NCI-H1105 treated with DMSO at 0.1 percent for 48 hours (cell line): ENCODE measurements at places on chromosomes 4 and X.

DNA sequence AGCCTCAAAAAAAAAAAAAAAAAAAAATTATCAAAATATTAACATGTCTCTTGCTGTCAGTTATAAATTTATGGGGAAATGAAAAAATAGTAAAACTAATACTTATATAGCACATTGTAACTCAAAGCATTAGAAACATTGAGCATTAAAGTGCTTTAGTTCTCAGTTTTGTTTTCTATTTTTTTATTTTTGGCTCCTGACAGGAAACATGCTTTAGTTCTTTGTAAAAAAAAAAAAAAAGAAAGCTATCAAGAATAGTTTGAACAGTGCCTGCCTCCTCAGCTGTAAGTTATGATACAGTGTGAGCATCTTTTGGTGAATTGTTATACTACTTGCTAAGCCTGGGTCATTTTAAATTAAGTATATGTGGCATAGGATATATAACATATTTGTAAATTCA, 5.1 kb upstream of the CENPC start:
- no peak for DNase-seq

GRCh38 chr4:175758050-175759024, 53.7 kb downstream of the GPM6A start:
- no peak for DNase-seq

DNA sequence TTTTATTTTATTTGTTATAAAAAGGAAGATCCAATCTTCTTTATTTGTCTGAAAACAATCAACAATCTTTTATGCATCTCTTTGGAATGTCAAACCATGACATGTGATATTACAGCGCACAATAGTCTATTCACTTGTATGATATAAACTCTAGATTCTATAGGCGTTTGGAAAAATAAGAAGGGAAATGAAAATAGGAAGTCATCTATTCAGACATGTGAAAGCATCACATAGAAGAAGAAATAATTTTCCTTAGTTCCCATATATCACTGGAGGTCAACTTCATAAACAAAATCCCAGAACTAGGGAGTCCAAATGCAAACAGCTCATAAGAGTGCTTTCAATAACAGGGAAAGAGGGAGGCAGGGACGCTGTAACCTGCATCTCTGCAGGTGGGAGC, 139.5 kb upstream of the RASGEF1B start:
- no peak for DNase-seq

- DNase-seq: no peak
Observed at GRCh38 chrX:104351173-104351769, 96.5 kb upstream of the ESX1 start.

DNA sequence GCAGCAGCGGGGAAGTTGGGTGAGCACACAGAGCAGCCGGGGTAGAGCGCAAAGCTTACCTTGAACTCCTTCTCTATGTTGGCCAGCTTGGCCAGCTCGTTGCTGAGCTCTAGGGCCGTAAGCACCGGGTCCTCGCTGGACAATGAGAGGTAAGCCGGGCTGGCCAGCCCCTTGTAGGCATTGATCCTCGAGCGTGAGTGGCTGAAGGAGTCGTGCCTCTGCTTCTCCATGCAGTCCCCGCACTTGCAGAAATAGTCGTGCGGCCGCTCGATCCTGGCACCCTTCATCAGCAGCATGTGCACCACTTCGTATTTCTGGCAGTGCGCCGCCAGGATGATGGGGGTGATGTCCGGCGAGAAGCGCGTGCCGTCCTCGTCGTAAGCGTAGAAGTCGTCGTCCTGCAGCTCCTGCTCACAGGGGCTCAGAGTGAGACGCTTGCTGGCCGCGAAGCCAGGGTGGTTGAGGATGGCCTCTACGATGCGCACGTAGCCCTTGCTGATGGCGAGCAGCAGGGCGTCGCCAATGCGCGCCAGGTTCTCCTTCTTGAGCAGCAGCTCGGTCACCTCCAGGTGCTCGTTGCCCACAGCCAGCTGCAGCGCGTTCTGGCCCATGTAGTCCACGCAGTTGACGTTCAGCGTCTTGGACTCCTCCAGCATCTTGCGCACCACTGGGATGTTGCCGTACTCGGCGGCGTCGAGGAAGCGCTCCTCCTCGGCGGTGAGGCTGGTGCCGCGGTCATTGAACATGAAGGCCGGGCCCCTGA, 19.5 kb downstream of the TRPC3 start:
- no peak for DNase-seq

DNA sequence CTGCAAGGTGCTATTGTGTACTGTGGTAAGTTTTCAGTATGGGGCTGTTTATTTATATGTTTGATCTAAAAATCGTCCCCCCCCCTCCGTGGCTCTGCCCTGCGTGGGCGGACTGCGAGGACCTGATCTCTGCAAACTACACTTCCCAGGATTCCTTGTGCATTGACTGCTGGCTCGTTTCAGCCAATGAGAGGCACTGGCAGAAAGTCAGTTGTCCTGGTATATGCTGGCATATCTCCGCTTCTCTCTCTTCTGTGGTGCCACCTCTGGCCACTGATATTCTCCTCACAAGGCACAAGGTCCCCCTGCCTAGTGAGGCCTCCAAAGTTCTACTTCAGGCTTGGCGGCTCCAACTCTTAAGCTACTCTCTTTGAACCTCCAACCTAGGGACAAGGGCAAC, 168.8 kb upstream of the ZFP42 start:
- no peak for DNase-seq

GRCh38 chr4:14364953-14365536, 637.2 kb upstream of the CPEB2 start:
- no peak for DNase-seq

- DNase-seq: no peak
Observed at GRCh38 chr4:8675383-8675782, 82.8 kb downstream of the CPZ start.

GRCh38 chr4:103892586-103892985, 172.8 kb upstream of the TACR3 start:
- no peak for DNase-seq

GRCh38 chrX:8870411-8870810, 69.2 kb upstream of the FAM9A start:
- no peak for DNase-seq

DNA sequence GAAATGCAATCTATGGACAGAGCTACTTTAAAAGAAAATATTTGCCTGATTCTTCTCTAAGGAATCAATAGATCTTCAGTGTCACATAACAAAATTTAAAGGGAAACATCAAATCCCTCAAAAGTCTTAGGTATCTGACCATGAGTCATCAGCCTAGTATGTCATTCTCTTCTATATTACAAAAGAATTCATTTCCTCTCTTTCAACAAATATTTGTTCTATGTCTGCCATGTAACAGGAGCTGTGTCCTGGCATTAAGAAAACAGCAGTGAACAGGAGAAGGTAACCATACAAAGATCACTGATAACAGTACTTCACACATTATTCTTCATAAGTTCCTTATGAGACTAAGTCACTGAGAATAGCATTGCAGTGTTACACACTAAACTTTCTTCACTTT, 243.6 kb upstream of the DKK2 start:
- no peak for DNase-seq

GRCh38 chrX:134244043-134244442, 7.1 kb downstream of the CCDC160 start:
- no peak for DNase-seq

GRCh38 chrX:137563681-137564651, 2.0 kb upstream of the ZIC3 start:
- no peak for DNase-seq

- DNase-seq: peak; percentile 72
Observed at GRCh38 chrX:43000121-43000520, 222.2 kb upstream of the PPP1R2C start.
